ENCODE measurements at places on chromosomes 7 and 10. TPM values are rescaled to one million over a fixed set of nuclear protein-coding genes. Genes with fewer than 3 reads are reported as not detected.

Gene ANKRD61
- total RNA-seq: 0.22 TPM

Gene FRMPD2
- 0.18 TPM for total RNA-seq

- no peak overlapping the region for H3K4me3 ChIP-seq
- no peak overlapping the region for H3K27ac ChIP-seq
- no peaks in the 10 kb centered on the region for H3K27me3 ChIP-seq
- no peak for DNase-seq
- no peaks in the 10 kb centered on the region for H3K4me1 ChIP-seq
Measured at GRCh38 chr7:127556404-127556803, 29.0 kb downstream of the GCC1 start.

- peaks cover 71% of the 10 kb centered on the region for H3K4me1 ChIP-seq
- H3K4me3 ChIP-seq: no peak overlapping the region
- H3K27me3 ChIP-seq: no peaks in the 10 kb centered on the region
- H3K36me3 ChIP-seq: peaks cover 56% of the 10 kb centered on the region
- DNase-seq: peak; percentile 79
- peak overlapping the region; percentile 93 for H3K27ac ChIP-seq
Measured at GRCh38 chr10:72334196-72334824, 20.4 kb downstream of the DNAJB12 start.

GRCh38 chr7:80026766-80027165 is 107.9 kb upstream of the GNAI1 start:
- DNase-seq: no peak
- H3K27ac ChIP-seq: no peak overlapping the region
- H3K36me3 ChIP-seq: no peaks in the 10 kb centered on the region

All from muscle of leg (tissue), 16 donors.